ENCODE measurements at places on chromosomes 2 and 18.
A peak's percentile ranks its signal among the peaks of the same experiment; 100 is the strongest.

- DNase-seq, result peak; percentile 41
These were observed 88.3 kb upstream of the PPP1CB start for GRCh38 chr2:28663359-28663758.

GRCh38 chr18:32754508-32755263 is 18.1 kb downstream of the KLHL14 start:
- DNase-seq, result no peak

- no peak for DNase-seq
These were observed 186.2 kb downstream of the STK39 start for GRCh38 chr2:168060986-168061750.

DNA sequence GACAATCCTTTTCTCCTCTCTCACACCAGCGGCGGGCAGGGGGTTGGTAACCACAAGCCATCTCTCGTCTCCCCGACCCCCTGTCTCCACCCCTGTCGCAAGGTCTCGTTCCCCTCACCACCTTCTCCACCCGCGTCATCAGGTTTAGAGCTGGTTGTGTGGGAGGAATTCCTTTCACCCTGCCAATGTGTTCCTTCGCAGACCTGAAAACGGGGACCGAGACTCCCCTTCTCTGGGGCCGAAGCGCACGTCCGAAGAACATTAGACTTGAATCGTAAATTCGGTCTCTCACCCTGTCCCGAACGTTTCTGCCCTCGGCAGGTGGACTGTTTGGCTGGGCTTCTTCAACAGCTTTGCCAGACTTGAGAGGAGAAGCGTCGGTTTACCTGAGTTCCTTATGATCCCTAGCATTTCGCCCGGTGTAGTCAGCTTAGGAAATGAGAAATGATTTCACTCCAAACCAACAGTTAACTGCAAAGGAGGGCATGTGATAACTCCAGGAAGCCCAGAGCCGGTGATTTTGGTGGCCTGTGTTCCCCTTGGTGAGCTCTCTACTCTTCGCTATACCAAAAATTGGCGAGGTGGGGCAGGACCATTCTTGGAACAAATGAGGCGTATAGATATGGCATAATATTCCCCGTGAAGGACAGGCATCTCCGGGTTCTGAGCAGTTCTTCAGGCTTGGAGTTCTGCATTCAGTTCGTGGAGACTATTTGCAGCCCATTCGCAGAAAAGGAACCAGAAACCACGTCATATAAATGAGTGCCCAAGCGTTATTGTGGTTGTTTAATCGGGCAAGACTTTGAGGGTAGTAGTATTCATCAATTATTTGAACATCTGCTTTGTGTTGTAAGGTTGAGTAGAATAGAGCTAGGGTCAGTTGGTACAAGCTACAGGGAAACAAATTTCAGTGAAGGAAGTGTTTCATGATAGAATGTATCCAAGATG is 694 bp downstream of the CFAP36 start:
- peak; percentile 21 for DNase-seq

- no peak for DNase-seq
These were observed 22.7 kb downstream of the KCNF1 start for GRCh38 chr2:10934308-10934978.

Data from MG63 (cell line).